ENCODE measurements at places on chromosomes 3 and 15. TPM values are rescaled to one million over a fixed set of nuclear protein-coding genes. Genes with fewer than 3 reads are reported as not detected.

GRCh38 chr3:25663869-25664811 is 567 bp downstream of the TOP2B start:
- no peak for DNase-seq

DNA sequence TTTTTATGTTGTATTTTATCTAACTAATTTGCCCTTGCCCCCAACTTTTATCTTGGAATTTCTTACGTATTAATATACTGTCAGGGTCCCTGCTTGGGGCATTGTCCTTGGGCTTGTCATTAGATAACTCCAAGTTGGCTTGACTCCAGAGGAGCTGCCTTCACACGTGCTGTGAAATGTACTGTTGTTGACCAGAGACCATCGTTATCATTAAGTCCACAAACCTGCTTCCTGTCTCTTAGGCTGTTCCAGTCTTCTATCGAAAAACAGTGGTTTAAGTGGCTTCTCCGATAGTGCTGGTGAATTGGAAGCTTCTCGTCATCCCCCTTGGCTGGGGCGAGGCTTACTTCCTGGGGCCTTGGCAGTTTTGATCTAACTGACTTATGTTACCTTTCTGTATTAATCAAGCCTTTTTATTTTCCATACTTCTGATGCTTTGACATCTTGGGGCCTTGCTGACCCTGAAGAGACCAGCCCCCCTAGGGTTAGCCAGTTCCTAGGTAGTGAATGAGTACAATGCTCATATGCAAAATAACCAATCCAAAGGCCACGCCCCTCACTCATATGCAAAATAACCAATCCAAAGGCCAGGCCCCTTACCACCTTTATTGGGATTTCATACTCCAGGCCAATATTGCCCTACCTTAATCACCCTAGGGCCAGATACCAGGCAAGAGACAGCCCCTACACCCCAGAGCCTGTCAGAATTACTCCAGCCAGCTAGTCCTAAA is 164.5 kb downstream of the IGF1R start:
- DNase-seq: no peak

- no peak for DNase-seq
Measured at GRCh38 chr15:58190419-58190818, 52.2 kb downstream of the AQP9 start.

GRCh38 chr3:140258222-140258724 is 323.3 kb downstream of the CLSTN2 start:
- no peak for DNase-seq

Gene TM4SF1
- polyA plus RNA-seq: 68.7 TPM

DNA sequence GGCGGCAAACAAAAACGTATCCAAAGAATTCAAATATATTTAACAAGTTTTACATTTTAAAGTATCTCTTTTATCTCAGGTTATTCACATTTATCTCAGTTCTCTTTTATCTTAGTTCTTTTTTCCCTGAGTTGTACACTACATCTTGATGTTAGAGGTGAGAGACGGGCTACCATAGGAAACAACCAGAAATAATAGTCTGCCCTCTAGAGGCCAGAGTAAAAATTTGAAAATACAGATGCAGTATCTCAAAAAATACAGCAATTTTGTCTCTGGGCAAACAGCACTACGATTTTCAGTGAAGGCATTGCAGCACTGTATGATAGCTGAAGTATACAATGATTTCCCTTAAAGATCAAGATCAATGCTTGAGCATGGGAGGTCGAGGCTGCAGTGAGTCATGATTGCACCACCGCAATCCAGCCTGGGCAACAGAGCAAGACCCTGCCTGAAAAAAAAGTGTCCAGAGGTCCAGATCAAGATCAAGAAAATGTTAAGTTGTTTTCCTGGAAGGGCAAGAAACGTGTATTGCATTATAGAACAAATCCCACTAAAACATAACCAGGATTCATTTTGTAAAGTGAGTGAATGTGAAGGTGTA is 82.6 kb upstream of the ATP11B start:
- no peak for DNase-seq

DNA sequence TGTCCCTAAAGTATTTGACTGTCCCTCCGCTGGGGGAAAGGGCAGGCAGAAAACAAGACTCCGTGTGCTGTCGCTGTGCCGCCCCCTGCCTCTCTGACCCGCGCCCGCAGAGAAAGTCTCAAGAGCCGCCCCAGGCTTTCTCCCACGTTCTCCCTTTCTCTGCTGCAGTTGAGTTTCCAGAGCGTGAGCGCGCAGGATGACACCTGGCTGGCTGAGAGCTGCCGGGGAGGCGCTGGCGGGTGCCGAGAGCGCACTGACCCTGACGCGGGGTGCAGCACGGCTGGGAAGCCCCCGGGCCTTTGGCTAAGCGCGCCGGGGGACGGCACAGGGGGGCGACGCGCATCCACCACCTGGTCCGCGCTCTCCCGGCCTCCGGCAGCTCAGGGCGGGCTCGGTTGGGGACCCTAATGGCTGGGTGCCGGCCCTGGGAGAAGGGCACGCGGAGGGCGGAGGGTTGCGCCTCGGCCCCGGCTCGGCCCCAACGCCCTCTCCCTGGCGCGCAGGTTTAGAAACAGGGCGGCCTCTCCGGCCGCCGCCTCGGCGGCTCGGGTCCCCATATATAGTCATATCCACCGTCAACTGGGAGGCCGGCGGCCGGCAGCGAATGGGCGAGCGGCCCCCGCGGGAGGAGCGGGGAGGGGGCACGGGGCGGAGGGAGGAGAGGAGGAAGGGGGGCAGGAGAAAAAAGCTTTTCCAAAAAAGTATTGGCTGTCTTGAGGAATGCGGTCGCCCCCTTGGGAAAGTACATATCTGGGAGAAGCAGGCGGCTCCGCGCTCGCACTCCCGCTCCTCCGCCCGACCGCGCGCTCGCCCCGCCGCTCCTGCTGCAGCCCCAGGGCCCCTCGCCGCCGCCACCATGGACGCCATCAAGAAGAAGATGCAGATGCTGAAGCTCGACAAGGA is at the start of gene TPM1:
TPM1 (plus strand) TSS at position 774 of the 903 bp plus-strand sequence; CDS start at position 857, 83 bp downstream.
- no peak for DNase-seq

Gene PARL
- 67.2 TPM for polyA plus RNA-seq

DNA sequence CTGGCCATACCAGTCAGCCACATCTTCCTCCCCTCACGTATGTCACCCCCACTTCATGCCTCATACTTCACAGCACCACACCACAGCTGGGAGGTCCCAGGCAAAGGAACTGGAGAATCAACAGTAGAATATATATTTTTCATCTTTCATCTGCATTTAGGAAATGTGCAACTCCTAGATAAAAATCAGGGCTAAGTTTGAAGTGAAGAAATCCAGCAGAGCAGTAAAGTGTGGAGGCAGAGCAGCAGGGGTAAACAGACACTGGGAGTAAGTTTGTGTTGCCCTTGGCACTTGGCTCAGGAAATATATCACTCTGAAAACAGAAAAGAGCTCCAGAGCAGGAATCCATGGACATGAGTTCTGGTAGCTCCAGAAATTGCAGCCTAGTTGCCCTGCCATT is 2.8 kb upstream of the HERC1 start:
- no peak for DNase-seq

- DNase-seq: no peak
Measured at GRCh38 chr3:179464323-179465092, 13.2 kb upstream of the GNB4 start.

GRCh38 chr15:26521130-26521529 is 251.7 kb downstream of the GABRB3 start:
- DNase-seq: no peak

DNA sequence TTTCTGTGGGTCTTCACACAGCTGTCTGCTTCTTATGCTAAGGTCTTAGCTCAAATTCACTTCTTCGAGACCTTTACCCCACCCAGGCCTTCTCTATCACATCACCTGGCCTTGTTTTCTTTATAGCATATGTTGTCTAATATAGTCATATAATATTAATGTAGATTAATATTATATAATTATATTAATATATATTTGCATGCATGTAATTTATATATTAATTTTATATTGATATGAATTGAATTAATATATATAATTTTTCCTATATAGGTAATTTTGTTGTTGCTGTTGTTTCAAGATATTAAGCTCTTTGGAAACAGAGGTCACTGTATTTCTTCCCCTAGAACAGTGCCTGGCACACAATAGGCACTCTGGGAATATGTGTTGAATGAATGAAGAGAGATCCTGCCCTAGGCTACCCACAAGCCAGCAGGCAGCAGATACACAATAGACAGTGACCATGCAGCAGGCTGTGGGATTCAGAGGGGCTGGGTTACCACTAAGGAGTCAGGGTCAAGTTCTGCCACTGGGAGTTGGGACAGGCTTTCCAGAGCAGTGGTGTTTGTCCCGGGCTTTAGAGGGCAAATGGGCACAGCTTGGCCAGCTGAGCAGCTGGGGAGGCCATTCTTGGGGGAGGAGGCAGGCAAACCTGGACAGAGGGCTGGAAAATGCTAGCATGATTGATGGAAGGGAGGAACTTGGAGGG is 126.3 kb downstream of the DNAJB8 start:
- no peak for DNase-seq
